ENCODE measurements at places on chromosomes 16 and 17. TPM values are rescaled to one million over a fixed set of nuclear protein-coding genes. Genes with fewer than 3 reads are reported as not detected.

STX1B gene
- total RNA-seq = 6.1 TPM

PYY gene
- total RNA-seq = not detected

SKAP1 gene
- 96.6 TPM for total RNA-seq

GRCh38 chr17:55587608-55588139, 76.4 kb upstream of the SMIM36 start:
- peaks cover 12% of the 10 kb centered on the region for H3K27me3 ChIP-seq
- no peak overlapping the region for H3K27ac ChIP-seq
- DNase-seq = no peak
- H3K36me3 ChIP-seq = no peaks in the 10 kb centered on the region

DNA sequence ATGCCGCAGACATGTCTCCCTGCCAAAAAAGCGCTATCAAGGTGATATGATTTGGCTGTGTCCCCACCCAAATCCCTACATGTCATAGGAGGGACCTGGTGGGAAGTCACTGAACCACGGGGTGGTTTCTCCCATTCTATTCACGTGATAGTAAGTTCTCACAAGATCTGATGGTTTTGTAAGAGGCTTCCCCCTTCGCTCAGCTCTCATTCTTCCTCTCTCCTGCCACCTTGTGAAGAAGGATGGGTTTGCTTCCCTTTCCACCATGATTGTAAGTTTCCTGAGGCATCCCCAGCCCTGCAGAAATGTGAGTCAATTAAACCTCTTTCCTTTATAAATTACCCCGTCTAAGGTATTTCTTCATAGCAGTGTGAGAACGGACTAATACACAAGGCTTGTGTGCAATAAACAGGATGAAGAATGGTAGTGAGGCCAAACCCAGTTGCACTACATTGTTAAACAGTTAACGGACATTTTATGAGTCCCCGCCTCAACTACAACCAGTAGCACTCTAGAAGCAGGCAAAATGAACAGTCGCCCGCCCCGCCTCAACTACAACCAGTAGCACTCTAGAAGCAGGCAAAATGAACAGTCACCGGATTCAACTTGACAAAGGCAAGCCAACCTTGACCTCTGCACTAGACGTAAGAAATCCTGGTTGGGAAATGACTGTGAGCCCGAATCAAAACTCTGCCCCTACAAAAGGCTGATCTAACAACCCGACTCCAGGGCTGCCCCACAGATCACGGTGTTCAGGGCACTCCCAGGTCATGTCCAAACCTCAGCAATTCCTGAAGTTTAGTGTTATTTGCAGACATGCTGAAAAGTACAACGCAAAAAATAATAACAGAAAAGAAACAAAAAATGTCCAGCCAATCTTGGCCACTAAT, 26.3 kb downstream of the VPS53 start:
- peaks cover 7% of the 10 kb centered on the region for H3K36me3 ChIP-seq
- peak overlapping the region; percentile 14 for H3K27ac ChIP-seq
- DNase-seq = no peak
- no peaks in the 10 kb centered on the region for H3K27me3 ChIP-seq
- peaks cover 5% of the 10 kb centered on the region for H3K4me1 ChIP-seq
- no peak overlapping the region for H3K4me3 ChIP-seq

DNA sequence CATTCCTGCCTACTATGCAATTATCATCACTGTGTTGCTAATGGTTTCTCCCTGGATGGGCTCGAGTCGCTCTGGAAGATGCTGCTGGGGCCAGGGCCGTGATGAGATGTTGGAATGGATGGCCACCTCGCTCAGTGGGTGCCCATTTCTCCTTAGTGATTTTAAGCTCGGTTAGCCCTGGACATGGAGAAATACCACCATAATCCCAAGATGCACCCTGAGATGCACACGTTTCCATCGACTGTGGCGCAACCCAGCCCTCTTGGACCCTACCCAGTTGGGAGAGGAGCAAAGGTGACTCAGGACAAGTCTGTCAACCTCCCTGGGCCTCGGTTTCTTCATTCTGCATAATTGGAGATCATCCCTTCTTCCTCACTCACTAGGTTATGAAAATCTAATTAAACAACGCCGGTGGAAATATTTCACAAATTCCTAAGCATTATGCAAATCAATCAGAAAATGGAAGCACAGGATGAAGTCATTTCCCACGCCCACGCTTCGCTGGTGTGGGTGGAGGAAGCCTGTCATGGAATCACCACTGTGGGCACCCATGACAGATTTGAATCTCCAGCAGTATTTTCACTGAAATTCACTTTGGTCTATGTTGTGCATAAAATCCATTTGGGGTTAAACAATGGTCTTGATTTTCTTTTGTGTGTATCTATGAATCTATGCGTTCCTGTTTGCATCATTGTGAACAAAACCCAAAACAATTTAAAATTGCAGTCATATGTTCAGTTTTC, 195.2 kb downstream of the AXIN2 start:
- H3K27me3 ChIP-seq = peaks cover 12% of the 10 kb centered on the region
- peak; percentile 58 for DNase-seq
- H3K4me1 ChIP-seq = peaks cover 27% of the 10 kb centered on the region
- peaks cover 6% of the 10 kb centered on the region for H3K36me3 ChIP-seq
- peak overlapping the region; percentile 48 for H3K4me3 ChIP-seq
- H3K27ac ChIP-seq = no peak overlapping the region

- no peaks in the 10 kb centered on the region for H3K27me3 ChIP-seq
- H3K36me3 ChIP-seq = peaks cover 13% of the 10 kb centered on the region
Observed at GRCh38 chr17:30137158-30137557, 20.5 kb downstream of the NSRP1 start.
